ENCODE measurements at places on chromosomes 5 and 9. TPM values are rescaled to one million over a fixed set of nuclear protein-coding genes. Genes with fewer than 3 reads are reported as not detected.

DNA sequence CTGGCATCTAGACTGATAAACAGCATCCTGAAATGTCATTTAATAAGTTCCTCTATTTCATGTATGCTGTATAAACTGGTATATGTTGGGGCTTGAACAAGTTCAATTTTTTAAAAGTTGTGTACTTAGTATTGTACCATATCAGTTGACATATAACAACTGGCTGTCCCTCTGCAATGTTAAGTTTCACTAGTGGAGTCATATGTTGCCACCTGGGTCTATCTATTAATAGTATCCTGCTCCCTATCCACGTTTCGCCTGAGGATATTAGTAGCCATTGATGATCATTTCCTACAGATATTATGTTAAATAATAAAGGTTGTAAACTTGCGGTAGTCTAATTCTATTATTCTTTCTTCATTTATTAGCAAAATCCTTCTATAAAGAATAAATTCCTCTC, 177.6 kb downstream of the RFX3 start:
- H3K27ac ChIP-seq = no peak overlapping the region
- peaks cover 3% of the 10 kb centered on the region for H3K36me3 ChIP-seq
- no peak for DNase-seq
- no peak overlapping the region for H3K4me3 ChIP-seq
- H3K27me3 ChIP-seq = no peaks in the 10 kb centered on the region

DNA sequence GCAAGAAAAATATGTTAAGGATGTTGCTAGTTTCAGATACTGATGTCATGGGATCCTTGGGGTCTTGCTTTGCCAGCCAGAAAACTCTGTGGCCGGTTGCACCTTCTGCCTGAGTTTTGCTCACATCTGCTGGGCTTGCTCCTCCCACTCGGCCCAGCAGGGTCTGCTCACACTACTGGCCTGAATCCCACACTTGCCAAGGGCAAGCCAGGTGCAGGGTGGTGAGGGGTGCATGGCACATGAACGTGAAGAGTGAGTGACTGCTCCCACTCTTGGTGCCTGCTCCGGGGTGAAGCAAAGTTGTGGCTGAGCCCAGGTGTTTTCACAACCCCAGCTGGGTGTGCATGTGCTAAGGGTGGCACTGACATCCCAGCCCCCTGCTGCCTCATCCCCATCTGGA, 83.1 kb upstream of the STARD4 start:
- H3K27me3 ChIP-seq = no peaks in the 10 kb centered on the region
- H3K4me1 ChIP-seq = no peaks in the 10 kb centered on the region
- DNase-seq = no peak

- H3K4me1 ChIP-seq = peaks cover 14% of the 10 kb centered on the region
- no peaks in the 10 kb centered on the region for H3K36me3 ChIP-seq
- no peak overlapping the region for H3K4me3 ChIP-seq
- no peaks in the 10 kb centered on the region for H3K27me3 ChIP-seq
- DNase-seq = no peak
These were observed 8.6 kb downstream of the TMEM252 start for GRCh38 chr9:68532131-68532530.

Gene ABO
- not detected for total RNA-seq

GRCh38 chr9:133979273-133979920, 12.7 kb downstream of the VAV2 start:
- peak; percentile 74 for DNase-seq
- H3K27ac ChIP-seq = no peak overlapping the region
- H3K4me3 ChIP-seq = no peak overlapping the region
- H3K4me1 ChIP-seq = peaks cover 25% of the 10 kb centered on the region
- H3K27me3 ChIP-seq = no peaks in the 10 kb centered on the region

Gene OGN
- total RNA-seq = 16.4 TPM

- no peak for DNase-seq
- H3K27ac ChIP-seq = no peak overlapping the region
- no peaks in the 10 kb centered on the region for H3K4me1 ChIP-seq
- no peaks in the 10 kb centered on the region for H3K27me3 ChIP-seq
- H3K36me3 ChIP-seq = no peaks in the 10 kb centered on the region
- H3K4me3 ChIP-seq = no peak overlapping the region
These were observed 37.2 kb downstream of the PAPPA start for GRCh38 chr9:116190637-116191396.

Gene ADAMTS19
- 3.1 TPM for total RNA-seq

Gene ZCCHC7
- 85.1 TPM for total RNA-seq

DNA sequence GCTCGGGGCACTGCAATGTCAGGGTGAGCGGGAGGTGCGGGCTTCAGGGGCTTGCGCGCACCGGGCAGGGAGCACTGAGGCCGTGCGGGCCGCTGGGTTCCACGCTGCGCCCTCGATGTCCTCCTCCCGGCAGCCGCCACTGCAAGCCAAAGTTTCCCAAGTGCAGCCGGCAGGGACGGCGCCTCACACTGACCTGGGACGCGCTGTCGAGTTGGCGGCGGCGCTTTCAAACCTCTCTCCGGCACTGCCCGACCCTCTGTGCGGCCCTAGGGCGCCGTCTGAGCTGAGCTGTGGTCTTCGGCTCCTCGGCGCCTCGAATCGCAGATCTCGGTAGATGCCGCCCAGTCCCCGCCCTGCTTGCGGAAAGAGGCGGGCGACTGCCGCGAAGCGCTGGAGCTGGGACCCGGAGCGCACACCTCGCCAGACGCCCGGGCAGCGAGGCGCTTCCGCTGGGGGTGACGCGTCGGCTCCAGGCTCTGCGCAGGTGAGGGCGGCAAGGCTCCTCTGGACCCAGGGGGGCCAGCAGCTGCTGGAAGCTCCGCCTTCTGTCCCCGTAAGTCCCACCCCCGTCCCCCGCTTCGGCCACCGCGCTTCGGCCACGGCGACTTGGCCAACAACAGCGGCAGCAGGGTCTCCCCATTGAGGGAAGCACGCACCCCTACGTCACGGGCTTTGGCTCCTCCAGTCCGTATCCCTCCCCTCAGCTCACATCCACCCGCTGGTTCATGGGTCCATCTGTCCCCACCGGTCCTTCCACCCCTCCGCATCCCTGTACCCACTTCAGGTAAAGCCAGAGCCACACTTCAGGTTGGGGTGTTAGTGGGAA, at the start of gene ANKRD34B:
ANKRD34B (minus strand) TSS at position 320 of the 826 bp plus-strand sequence. CDS start 10,261 bp downstream, outside the sequence.
- no peaks in the 10 kb centered on the region for H3K27me3 ChIP-seq
- H3K36me3 ChIP-seq = no peaks in the 10 kb centered on the region
- H3K27ac ChIP-seq = no peak within 1 kb of the TSS
- no peaks in the 10 kb centered on the region for H3K4me1 ChIP-seq
- no peak within 1 kb of the TSS for H3K4me3 ChIP-seq

DNA sequence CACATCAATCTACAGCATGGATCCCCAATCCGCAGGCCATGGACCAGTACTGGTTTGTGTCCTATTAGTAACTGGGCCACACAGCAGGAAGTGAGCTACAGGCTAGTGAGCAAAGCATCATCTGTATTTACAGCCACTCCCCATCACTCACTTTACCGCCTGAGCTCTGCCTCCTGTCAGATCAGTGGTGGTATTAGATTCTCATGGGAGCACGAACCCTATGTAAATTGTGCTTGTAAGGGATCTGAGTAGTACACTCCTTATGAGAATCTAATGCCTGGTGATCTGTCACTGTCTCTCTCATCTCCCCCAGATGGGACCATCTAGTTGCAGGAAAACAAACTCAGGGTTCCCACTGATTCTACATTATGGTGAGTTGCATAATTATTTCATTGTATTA, 212.7 kb upstream of the FAM174A start:
- H3K4me3 ChIP-seq = no peak overlapping the region
- DNase-seq = no peak
- H3K4me1 ChIP-seq = no peaks in the 10 kb centered on the region

GRCh38 chr5:180467028-180467975, 26.9 kb upstream of the CNOT6 start:
- H3K4me1 ChIP-seq = no peaks in the 10 kb centered on the region
- DNase-seq = no peak
- H3K4me3 ChIP-seq = no peak overlapping the region
- no peaks in the 10 kb centered on the region for H3K36me3 ChIP-seq
- no peaks in the 10 kb centered on the region for H3K27me3 ChIP-seq
- no peak overlapping the region for H3K27ac ChIP-seq

DNA sequence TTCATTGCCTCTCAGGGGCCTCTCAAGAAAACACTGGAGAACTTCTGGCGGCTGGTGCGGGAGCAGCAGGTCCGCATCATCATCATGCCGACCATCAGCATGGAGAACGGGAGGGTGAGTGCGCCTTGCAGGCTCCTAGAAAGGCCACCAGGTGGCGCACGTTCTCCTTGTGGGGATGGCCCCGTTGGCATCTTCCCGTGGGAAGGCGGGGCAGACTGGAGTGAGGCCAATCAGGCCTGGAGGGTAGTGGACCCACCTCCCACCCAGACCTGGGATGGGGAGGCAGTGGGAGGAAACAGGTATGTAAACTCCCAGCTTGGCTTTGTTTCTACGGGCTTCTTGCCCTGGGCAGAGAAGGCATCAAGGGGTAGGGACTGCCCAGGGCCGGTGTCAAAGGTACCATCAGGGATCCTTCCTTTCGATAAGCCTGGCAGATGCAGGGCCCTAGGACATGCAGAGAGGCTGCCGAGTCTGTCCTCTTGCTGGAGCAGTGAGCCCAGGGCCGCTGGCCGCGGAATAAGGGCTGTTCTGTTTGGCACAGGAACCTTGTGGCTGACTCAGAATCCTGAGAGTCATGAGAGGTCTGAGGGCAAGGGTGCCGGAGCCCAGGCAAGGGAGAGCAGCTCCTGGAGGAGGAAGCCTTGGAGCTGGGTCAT, 18.9 kb upstream of the SPTLC1 start:
- peak overlapping the region; percentile 39 for H3K4me3 ChIP-seq
- H3K27me3 ChIP-seq = no peaks in the 10 kb centered on the region
- H3K4me1 ChIP-seq = peaks cover 10% of the 10 kb centered on the region
- DNase-seq = peak; percentile 93

DNA sequence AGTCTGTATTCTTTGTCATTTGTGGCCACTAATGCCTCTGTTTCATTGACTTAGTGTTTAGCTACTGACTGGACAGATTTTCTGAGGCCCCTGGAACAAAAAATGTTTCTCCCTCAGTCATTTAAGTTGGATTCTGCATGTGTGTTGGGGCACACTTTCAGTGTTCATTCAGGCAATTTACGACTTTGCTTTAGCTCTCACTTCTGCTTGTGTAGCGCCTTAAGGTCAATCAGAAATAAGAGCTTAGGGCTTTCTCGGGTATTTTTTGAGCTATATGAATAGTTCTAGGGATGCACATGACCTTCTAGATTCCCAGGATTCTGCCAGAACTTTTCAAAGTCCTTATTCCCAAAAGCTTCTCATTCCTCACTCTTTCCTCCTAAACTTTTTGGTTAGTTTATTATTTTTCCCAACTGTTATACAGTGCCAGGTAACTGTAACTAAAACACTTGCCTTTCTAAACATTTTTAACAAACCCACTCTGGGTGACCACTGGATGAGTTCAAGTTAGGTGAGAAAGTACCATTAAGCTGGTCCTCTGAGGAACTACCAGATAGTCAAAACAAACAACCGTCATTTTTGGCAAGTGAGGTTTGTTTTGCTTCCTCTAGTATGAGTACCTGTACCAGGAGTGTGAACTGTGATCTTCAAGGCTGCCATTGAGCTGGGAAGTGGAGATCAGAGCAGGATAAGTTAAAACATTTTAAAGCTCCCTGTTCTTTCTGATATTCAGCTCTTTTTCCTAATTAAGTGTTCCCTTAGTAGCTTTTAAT, 571.3 kb upstream of the TLE4 start:
- DNase-seq = peak; percentile 22
- no peak overlapping the region for H3K27ac ChIP-seq
- no peaks in the 10 kb centered on the region for H3K4me1 ChIP-seq

GRCh38 chr5:116410336-116410890, 164.2 kb downstream of the SEMA6A start:
- no peak overlapping the region for H3K27ac ChIP-seq
- H3K27me3 ChIP-seq = no peaks in the 10 kb centered on the region
- no peak overlapping the region for H3K4me3 ChIP-seq

DNA sequence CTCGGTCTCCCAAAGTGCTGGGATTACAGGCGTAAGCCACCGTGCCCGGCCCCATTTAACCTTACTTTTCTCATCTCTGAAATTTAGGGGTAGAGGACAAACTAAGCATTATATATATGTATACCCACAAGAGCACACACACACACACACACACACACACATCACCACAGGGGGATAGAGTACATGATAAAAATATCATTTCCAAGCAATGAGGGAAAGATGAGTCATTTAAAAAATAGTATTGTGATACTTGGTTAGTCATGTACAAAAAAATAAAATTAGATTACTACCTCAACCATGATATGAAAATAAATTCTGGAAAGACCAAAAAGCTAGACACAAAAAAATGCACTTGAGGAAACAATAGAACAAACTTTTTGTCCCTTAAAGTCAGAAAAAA, 67.2 kb downstream of the CDH18 start:
- DNase-seq = no peak
- no peaks in the 10 kb centered on the region for H3K4me1 ChIP-seq
- H3K27me3 ChIP-seq = no peaks in the 10 kb centered on the region
- H3K4me3 ChIP-seq = no peak overlapping the region
- H3K36me3 ChIP-seq = no peaks in the 10 kb centered on the region

DNA sequence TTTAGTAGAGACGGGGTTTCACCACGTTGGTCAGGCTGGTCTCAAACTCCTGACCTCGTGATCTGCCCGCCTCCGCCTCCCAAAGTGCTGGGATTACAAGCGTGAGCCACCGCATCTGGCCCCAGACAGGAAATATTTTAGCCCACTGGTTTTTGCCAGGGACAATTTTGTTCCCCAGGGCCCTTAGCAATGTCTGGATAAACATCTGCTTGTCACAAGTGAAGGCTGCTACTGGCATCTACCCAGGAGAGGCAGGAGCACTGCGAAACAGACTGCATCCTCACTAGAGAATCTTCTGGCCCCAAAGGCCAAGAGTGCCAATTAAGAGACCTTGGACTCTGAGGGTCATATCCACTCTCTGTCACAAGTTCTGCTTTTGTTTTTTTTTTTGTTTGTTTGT, 2.4 kb upstream of the TPRN start:
- DNase-seq = no peak
- no peaks in the 10 kb centered on the region for H3K27me3 ChIP-seq
- peaks cover 6% of the 10 kb centered on the region for H3K36me3 ChIP-seq
- H3K4me1 ChIP-seq = peaks cover 68% of the 10 kb centered on the region
- no peak overlapping the region for H3K27ac ChIP-seq
- H3K4me3 ChIP-seq = no peak overlapping the region
